Dermis microvascular lymphatic vessel endothelial cell (primary cell): ENCODE measurements at places on chromosomes 13 and 19. TPM values are rescaled to one million over a fixed set of nuclear protein-coding genes. Genes with fewer than 3 reads are reported as not detected.

The SULT2B1 gene
- total RNA-seq: 0.13 TPM in 1 of 2 replicates, not detected in the other

The ZNF528 gene
- total RNA-seq: 7.3 and 9.1 TPM in 2 replicates

The RFX1 gene
- 1.8 and 3.8 TPM in 2 replicates for total RNA-seq

The KLC3 gene
- total RNA-seq: 0.13 and 0.25 TPM in 2 replicates

The CEACAM19 gene
- 0.51 and 1.1 TPM in 2 replicates for total RNA-seq

The SULT2A1 gene
- not detected in 2 replicates for total RNA-seq

The NANOS3 gene
- 0.25 TPM in 1 of 2 replicates, not detected in the other for total RNA-seq

The ZNF98 gene
- total RNA-seq: 0.13 TPM in 1 of 2 replicates, not detected in the other

The ATXN8OS gene
- not detected in 2 replicates for total RNA-seq

The LGALS4 gene
- total RNA-seq: not detected in 2 replicates

The PRODH2 gene
- total RNA-seq: not detected in 2 replicates

The KLK5 gene
- total RNA-seq: not detected in 2 replicates

- peak; percentile 21 for DNase-seq
Observed at GRCh38 chr19:12052091-12052496, 667 bp downstream of the ZNF878 start.

DNA sequence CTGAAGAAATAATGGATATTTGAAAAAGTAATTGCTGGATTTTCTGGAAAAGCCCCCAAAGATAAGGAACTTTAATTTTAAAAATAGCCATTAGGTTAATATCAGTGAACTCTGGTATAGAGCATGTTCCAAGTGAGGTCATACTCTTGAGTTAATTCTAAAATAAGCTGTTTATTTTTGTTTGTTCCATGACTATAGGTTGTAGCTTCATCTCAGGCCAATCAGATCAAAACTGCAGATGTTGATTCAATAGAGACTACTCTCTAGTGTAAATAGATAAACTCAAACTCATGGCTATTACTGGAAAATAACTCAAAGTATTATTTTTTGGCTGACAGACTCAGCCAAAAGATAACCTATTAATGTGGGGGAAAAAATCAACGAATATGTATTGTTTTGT lies 815.1 kb downstream of the DIAPH3 start:
- DNase-seq: no peak

DNA sequence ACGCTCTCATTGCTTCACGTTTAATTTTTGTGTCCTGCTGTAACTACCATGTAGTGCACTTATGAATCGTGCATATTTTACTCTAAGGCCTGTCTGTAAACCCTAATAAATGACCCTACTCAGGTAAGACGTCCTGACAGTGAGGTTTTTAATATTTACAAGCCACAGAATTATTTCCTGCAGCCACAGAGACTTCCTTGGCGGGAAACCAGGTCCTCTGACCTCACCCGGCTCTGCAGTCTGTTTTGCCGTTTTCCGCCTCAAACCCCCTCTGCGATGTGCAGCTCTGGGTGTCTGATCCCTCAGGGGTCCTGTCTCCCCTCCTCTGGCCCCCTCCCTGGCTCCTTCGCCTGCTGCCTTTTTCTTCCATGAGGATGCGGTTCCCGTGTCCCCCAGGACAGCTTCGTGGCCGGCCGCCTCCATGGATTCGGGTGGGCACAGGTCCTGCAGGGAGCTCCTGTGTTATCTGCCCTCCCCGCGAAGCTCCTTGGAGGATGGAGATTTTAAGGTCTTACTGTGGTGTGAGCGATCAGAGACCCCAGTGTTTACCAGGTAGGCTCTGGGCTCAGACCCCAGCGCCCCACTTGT lies 66.3 kb downstream of the MCF2L start:
- DNase-seq: no peak

DNA sequence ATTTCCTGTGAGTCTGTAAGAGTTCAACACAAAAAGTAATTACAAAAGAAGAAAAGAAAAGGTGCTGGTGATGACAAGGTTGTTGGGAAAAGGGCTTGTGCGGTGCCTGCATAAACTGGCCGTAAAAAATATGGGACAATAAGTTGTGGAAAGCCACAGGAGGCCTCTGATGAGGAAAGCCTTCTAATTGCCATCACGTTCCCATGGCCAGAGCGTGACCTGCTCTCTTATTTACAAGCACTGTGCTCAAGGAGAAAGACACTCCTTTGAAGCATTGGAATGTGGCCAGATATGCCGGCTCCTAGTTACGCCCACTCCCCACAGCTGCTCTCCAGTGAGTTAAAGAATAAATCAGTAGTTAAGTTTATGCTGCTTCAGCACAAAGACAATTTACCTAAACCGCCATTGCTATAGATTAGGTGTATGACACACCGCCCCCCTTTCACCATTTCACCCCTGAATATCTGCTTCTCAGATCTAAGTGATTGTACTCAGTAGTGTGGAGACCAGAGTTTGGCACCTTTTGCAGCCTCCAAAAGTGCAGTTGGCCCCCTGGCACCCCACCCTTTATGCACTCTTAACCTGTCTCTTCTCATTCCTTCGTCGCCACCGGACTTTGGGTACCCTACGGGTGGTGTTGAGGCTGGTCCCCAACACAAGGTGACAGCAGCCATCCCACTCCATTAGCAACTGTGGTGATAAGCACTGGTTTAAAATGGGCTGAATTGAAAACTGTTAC lies 8.1 kb upstream of the PGLYRP1 start:
- no peak for DNase-seq

GRCh38 chr19:18541992-18542940 lies 1.1 kb downstream of the FKBP8 start:
- DNase-seq: no peak

GRCh38 chr19:16027528-16027927 lies 48.8 kb upstream of the TPM4 start:
- DNase-seq: no peak

DNA sequence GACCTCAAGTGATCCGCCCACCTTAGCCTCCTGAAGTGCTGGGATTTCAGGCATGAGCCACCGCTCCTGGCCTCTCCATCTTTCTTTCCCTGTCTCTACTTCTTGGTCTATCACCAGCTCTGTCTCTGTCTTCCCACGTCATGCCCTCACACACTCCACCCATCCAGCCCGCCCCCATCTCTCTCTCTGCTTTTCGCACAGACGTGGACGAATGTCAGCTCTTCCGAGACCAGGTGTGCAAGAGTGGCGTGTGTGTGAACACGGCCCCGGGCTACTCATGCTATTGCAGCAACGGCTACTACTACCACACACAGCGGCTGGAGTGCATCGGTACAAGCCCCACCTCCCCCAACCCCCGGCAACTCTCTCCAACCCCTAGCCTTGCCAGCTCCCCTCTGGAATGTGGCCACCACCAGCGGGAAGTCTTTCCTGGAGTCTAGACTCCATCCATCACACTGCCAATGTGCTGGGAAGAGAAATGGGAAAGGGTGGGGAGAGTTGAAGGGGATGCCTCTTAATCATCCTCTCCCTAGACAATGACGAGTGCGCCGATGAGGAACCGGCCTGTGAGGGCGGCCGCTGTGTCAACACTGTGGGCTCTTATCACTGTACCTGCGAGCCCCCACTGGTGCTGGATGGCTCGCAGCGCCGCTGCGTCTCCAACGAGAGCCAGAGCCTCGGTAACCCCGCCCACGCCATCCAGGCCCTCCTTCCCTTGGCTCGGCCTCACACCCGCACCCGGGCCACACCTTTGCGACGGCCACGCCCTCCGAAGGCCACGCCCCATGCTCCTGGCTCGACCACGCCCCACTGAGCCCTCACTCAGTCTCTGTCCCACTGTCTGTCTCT lies 22.5 kb downstream of the LTBP4 start:
- DNase-seq: no peak

DNA sequence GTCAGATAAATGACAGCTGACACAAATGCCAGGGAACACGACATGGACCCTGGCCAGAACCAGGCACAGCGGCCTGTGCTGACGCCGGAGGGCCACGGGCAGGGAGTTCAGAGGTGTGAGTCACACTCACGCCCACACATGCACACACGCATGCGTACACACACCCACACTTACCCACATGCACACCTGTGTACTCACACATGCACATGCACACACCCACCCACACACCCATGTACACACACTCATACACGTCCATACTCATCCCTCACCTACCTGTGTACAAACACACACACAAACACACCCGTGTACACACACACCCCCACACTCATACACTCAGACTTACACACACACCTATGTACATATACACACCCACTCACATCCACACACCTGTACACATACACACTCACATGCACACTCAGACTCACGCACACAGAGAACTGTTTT lies 40.4 kb downstream of the MLLT1 start:
- peak; percentile 73 for DNase-seq

DNA sequence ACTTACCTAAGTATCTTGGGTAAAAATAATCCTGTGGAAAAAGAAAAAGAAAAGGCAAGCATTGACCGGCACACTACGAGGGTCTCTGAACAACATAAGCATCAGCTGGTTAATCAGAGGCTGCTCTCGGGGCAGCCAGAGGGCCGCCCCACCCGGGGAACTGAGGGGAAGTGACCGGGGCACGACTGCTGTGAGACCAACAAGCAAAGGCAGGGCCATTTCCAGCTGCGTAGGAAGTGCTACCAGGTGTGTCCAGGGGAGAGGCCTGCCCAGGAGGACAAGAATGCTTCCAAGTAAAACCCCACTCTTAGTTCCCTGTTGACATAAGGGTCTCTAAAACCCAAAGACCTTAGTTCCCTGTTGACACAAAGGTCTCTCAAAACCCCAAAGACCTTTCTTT lies 15.9 kb downstream of the GAS6 start:
- DNase-seq: no peak

- DNase-seq: no peak
Observed at GRCh38 chr13:43307921-43308433, 284.6 kb downstream of the DNAJC15 start.

DNA sequence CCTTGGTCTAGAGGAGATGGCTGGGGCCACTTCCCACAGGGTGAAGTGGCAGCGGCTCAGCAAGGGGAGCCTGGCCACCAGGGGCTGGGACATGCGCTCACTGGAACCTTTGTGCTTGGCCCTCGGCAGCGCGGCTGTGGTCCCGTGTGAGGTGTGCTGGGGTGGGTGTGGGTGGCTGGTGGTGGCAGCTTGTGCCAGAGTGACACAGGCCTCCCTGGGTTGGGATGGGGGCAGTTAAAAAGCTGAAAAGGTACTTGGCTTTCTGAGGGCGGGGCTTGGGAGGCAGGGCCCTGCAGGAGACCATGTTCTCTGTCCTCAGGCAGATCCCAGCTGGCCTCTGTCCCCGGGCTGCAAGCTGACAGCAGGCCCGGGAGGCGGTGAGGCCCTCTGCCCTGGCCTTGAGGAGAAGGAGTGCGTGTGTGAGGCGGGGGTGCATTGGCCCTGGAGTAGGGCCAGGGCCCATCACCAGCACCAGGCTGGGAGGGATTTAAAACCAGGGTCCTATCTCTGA lies 17.3 kb downstream of the MPND start:
- DNase-seq: no peak

DNA sequence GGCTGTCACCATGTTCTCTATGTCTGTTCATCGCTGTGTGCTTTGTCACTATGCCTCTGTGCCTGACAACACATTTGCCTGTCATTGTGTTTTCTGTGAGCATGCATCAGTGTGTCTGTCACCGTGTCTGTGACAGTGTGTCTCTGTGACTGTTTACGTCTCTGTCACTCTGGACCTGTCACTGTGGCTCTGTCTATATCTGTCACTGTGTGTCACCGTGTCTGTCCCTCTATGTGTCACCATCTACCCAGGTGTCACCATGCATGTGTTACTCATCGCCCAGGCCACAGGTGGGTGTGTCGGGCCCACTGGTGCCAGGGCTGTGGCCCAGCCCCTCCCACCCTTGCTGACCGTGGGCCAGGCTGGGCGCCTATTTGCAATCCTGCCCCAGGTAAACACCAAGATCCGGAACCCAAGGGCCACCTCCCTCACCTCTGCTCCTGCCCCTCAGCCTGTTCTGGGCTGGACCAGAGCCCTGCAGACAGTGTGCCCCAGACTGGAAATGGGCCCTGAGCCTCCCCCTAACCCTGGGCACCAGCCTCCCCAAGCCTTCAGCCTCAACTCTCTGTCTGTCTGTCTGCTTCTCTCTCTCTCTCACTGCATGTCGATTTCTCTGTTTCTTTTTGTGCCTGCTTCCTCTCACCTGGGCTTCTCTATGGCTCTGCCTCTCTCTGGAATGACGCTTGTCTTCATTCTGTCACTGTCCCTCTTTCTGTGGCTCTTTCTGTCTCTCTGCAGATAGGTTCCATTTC lies 7.7 kb downstream of the IRF2BP1 start:
- DNase-seq: no peak

GRCh38 chr19:39425744-39426143 lies 10.0 kb downstream of the RPS16 start:
- DNase-seq: no peak

- no peak for DNase-seq
Observed at GRCh38 chr13:59346999-59347723, 816.6 kb downstream of the DIAPH3 start.

DNA sequence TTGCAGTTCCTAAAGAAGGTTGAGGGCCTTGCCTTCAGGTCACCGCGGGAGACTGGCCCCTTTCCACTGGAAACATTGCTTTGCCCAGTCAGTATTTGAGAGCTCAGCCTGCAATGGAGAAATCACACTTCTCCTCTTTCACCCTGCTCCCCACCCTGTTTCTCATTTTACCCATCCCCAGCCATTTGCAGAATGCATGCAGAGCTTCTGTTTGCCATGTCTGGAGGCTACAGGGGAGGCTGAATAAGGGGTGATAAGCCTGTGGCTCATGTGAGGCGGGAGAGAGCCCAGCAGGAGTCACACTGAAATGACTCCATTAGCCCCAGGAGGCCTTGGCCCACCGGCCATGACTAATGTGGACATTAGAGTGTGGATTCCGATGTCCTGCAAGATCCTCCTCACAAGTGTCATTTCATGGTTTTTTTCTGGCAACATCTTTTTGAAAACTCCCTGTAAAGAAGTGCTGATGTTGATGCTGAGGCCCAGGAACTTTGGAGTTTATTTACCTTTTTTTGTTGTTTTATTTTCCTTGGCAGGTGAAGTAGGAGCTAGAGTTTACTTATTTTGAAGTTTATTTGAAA lies 6.3 kb downstream of the SPINT2 start:
- no peak for DNase-seq

DNA sequence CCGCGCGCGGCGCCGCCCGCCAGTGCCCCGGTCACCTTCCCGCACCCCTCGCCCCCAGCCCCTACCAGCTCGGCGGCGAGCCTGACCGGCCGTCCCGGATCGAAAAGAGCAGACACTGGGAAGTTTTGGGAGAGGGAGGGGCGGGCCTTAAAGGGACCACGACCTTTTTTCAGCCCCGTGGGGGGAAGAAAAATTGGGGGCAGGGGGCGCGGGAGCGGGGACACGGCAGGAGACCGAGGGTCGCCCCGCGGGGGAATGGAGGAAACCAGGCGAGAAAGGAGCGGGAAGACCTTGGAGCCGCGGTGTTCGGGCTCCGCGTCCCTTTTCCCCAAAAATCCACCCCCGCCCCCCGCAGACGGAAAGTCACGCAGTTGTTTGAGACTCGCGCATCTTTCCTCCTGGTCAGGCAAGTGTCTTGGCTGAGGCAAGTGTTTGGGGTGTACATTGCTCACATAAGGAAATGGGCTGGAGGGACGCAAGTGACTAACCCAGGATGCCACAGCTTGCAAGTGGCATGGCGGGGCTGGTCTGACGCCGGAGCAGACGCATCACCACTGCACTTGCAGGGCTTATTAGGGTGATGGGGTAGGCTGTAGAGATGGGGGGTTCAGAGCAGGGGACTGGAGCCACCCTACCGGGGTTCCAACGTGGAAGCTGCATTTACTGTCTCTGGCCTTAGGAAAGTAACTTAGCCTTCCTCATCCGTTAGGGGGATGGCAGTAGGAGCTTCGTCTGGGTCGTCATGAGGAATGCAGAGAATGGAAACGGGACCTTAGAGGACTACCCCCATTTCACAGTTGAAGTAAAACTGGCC lies 2.7 kb upstream of the HNRNPL start:
- DNase-seq: peak; percentile 59
